ENCODE measurements at places on chromosomes 7 and 10. TPM values are rescaled to one million over a fixed set of nuclear protein-coding genes. Genes with fewer than 3 reads are reported as not detected.
A peak's percentile ranks its signal among the peaks of the same experiment; 100 is the strongest.

- DNase-seq: no peak
Observed at GRCh38 chr10:36621346-36621745, 504.1 kb upstream of the ANKRD30A start.

DNA sequence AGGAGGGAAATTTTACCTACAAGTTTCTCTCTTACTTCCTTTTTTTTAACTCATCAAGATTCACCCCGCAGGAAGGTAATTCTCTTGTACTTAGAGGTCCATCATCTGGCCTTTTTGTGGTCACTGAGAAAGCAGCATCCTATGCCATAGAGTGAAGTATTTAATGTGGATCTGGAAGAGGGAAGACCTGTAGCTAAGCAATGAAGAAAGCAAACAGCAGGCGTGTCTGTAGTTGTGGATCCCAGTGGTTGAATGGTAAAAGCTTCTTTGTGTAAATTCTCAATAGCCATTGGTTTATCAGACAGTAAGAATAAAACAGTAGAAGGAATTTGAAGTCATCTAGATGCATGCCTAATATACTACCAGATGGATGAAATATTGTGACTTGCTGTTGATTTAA, 196.4 kb downstream of the ANKRD7 start:
- DNase-seq: no peak

DNA sequence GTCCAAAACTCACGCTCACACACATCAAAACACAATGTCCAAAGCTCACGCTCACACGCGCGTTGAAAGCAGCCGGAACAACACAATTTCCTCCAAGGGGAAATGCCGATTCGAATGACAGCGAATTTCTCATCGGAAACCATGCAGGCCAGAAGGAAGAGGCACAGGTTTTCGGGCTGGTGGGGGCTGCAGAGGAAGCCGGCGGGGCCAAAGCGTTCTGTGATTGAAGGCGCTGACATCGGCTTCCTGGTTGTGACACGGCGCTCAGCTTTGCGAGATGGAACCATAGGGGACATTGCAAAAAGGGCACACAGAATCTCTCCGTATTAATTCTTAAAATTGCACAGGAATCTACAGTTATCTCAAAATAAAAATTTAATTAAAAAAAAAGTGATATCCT, 61.3 kb downstream of the FOXL3 start:
- DNase-seq: no peak

GRCh38 chr7:23955145-23955544, 245.1 kb downstream of the STK31 start:
- DNase-seq: no peak

DNA sequence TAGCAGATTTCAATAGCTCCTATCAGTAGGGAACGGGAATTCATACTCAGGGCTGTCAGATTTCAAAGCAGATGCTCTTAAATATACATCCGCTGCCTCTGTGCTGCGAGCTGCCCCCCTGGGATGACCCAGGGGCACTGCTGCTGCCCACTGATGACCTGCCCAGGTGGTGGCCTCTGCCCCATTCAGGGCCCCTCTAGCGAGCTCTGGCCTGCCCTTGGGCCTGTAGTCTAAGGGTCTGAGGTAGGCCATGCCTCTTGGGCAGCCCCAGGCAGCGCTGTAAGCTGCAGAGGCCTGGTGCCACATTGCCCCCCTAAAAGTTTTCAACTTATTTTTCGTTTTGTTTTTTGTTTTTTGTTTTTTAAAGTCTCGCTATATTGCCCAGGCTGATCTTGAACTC, 50.6 kb upstream of the SH2B2 start:
- no peak for DNase-seq

GRCh38 chr10:77638321-77639101, 903 bp upstream of the KCNMA1 start:
- DNase-seq: peak; percentile 90

DNA sequence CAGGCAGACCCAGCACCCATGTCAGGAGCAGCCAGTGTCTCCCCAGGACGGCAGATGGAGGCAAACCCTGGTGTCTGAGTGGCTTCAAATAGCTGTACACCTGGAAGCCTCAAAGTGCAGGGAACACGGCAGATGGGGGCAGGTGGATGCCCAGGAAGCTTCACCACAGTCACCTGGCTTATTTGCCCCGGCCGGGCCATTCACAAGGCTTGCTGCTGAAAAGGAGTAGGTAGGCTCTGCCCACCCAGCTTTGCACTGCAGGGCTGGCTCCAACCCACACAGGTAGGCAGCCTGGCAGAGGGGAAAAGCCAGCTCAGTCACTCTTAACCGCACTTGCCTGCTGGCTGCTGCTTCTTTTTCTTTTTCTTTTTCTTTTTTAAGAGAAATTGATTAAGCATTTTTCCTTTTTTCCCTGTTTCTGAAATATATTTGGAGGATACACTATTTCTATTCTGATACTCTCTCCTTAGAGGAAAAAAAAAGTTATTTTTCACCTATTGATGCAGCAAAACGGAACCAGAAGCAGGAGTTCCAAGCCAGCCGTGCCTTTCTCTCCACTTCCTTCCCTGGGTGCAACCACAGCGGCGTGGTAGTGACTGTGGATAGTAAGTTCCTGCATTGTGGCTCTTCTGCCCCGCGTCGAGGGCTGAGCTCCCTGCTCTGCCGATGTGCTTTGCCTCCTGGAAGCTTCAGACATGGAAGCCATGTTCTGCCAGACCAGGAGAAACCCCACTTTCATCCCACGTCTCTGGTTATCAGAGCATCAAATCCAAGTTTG, 118.3 kb downstream of the KLF6 start:
- no peak for DNase-seq

GRCh38 chr10:86363184-86363832, 3.3 kb downstream of the GRID1 start:
- peak; percentile 75 for DNase-seq

DNA sequence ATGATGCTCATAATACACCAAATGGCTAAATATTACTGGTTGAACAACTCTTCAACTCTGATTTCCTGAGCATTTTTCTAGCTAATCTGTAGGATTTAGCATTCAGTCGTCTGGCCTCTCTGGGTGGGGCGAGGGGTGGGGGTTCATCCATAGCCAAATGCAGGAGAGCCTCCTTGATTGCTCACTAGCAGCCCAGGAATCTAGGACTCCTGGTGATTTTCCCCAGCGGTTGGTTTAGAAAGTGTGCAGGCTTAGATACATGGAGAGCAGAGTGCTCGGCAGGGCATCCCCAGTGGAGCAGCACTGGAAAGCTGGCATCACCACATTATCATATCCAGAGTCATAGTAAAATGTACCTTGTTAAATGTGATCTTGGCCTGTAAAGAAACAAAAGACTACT, 136.1 kb downstream of the DYNC1I1 start:
- DNase-seq: no peak

DNA sequence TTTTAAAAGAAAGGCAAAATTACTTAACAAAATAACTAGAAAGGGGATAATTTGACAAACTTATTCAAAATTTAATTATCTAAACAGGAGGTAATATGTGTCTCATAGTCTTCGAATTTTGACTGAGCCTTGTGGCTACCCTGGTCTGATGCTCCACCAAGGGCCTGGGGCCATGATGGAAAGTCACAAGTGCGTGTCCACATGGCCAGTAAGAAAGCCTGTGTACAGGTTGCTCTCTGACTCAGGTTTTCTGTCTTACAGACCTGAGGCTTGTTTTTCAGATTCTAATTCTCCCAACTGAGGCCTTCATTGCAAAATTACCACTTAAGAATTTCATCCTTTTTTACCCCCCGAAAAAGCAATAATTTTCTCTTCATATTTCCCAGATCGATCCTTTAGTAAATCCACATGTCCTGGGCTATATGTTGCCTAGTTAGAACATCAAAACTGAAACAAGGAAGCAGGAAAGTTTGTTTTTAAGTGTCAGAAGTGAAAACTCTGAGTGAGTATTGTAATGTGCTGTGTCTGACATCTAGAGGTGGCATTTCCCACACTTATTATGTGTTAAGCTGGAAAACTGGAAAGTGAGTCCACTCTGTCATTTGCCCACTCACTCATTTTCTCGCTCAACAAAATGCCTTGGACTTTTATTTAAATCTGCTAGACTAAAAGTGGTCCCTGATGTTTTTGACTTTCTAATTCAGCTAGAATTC, 10.0 kb downstream of the CYP3A43 start:
- no peak for DNase-seq

DNA sequence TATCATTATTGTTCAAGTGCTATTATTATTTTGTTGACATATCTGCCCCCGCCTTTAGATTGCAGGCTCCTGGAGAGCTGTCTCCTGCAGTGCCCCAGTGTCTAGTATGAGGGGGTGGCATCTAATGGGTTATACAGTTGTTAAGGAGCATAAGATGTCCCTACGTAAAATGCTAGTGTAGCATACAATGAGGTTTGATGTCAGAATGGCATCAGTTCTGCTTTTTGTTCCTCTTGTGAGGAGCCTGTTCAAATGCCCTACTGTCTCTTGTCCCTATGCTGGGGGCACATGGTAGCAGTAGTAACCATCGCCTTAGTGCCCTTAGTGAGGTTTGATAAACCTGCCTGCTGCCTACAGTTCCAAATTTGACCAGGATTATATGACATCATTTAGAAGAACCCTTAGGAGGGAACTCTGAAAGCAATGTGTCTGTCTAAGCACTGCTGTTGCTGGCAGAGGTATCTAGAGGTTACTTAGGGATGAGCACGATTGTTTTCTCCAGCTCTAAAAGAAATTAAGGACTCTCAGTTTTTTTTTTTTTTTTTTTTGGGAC, 9.7 kb downstream of the CREM start:
- no peak for DNase-seq

GRCh38 chr10:117074621-117075020, 63.4 kb downstream of the VAX1 start:
- no peak for DNase-seq

DNA sequence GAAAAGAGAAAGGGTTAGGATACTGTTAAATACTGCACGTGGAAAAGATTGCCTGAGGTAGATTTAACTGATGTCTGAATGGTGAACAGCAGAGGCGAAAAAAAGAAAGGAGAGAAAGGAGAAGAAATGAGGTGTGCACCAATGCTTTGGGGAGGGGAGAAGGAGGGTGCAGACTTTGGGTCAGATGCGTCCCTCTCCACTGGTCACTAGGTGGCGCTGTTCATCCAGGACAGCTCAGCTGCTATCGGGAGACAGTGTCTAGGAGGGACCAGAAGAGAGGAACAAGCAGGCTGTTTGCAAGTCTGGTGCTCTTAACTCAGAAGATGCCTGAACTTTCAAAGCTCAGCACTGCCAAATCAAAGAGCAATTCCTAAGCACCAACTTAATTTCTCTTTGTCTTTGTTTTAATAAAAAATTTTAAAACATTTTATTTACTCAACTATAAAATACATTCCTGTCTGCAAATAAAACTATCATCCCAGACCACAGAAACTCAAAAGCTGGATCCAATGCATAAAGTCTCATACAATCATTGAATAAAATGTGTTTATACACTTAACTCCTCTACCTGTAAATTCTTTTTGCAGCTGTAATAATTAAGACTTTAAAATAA, 83.9 kb upstream of the PDLIM1 start:
- peak; percentile 88 for DNase-seq

DNA sequence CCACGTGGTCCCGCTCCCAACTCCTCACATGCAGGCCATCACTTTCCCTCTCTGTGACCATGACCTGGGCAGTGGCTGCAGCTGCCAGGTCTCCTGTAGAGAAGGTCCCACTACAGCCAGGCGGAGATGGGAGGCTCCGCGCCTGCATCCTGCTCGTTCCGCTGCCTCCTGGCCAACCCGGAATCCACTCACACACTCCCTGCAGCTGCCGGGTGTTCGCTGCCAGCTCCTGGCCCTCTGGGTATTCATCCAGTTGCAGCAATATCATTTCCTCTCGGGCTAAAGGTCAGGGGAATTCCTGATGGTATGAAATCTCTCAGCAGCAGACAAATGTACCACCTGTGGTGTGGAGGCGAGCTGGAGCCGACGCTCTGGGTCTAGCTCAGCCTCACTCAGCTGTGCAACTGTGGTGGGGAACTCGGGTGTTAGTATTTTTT, 65.7 kb downstream of the TLL2 start:
- no peak for DNase-seq

GRCh38 chr7:157469181-157470016, 132.6 kb downstream of the DNAJB6 start:
- DNase-seq: no peak

DNA sequence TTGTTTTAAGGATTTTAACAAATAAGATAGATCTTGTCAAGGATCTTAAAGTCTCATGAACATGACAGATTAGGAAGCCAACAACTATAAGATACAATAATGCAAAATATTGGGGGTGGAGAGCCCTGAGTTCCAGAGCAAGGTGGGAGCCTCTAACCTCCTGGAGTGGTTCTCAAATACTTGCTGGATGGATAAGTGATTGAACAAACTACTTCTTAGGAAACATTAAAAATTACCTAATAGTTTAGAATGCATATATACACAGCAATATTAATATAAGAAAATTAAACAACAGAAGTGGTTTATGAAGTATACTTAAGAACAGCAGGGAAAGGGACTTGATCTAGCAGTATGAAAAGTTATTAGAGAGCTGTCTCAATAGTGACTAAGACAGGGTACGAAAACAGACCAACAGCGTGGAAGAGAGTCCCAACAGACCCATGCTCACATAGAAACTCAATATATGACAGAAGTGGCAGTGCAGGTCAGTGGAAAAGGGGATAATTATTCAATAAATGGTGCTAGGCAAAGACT, 28.3 kb downstream of the CRPPA start:
- no peak for DNase-seq

DNA sequence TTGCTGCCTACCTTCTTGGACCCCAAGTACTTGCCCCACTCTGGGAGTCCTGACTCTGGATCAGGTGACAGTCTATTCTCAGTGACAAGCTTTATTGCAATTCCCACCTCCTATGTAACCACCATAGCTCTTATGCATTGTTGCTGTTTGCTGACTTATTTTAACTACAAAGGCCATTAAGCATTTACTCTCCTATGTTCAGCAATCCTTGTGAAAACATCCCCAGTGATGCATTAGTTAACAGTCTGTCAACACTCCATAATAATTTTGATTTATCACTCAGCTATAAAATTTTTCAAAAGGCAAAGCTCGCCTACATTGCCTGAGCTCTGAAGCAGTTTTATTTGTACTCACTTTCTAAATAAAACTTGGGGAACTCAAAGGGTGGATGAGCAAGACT, 871.8 kb upstream of the SORCS1 start:
- DNase-seq: no peak

DNA sequence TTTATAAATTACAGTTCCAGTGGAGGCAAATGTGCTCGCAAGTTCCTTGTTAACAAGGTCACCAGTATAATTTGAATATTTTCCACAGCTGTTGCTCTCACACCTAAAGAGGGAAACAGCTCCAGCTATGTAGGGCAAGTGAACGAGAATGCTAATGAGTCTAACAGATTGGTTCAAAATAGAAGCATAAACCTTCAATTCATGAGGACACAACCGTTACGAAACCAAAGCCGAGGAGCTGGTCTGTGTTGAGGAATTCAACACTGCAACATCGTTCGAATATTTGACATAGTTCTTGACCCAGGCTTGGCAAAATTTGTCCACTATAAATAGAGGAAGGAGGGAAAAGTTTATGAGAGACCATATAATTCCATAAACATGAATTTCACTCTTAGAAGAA, 161.3 kb downstream of the KLF6 start:
- no peak for DNase-seq

- no peak for DNase-seq
Observed at GRCh38 chr10:8987712-8988111, 933.2 kb downstream of the GATA3 start.

Gene KCNK18
- not detected for total RNA-seq

Gene BLNK
- total RNA-seq: 4.1 TPM

Gene GHRHR
- 1.4 TPM for total RNA-seq

Gene ABHD11
- 11.4 TPM for total RNA-seq

Gene ANXA8
- 0.27 TPM for total RNA-seq

Gene CYP26C1
- total RNA-seq: 0.23 TPM

Gene SMARCD3
- 84.4 TPM for total RNA-seq

Gene CUZD1
- total RNA-seq: 1.1 TPM

Gene CLRN3
- not detected for total RNA-seq

Gene IFIT1B
- total RNA-seq: 0.87 TPM

Gene UNCX
- total RNA-seq: not detected

Gene TECTB
- total RNA-seq: not detected

All from aorta (tissue), 5 donors.